ENCODE measurements at places on chromosomes 6 and 20.

DNA sequence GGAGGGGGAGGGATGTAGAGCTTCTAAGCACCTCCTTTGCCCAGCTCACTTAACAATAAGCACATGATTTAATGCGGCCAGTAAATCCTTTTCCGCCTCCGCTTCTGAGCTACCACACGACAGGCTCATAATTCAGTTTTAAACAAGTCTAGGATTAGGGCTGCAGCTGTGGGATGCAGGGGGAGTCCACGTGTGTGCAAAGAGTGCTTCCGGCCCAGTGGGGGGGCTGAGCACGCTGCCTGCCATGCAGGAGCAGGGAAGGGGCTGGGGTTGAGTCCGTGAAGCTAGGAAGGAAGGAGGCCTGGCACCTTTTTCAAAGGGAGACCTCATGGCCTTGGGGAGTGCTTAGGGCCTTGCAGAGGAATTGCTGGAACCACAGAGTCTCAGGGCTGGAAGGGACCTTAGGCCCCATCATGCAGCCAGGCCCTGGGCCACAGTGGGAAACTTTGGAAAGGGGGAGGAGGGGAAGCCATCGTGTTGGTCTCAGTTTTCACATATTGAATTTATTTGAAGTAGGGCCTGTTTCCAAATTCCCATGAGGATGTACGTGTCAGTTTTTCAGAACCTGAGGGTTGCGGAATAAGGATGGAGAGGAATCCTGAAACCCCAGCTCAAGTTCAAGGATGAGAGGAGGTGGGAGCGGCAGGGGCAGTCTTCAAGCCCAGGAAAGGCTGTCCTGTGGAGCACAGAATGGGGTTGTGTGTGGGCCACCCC lies 96.1 kb downstream of the VEGFA start:
- DNase-seq, result no peak

DNA sequence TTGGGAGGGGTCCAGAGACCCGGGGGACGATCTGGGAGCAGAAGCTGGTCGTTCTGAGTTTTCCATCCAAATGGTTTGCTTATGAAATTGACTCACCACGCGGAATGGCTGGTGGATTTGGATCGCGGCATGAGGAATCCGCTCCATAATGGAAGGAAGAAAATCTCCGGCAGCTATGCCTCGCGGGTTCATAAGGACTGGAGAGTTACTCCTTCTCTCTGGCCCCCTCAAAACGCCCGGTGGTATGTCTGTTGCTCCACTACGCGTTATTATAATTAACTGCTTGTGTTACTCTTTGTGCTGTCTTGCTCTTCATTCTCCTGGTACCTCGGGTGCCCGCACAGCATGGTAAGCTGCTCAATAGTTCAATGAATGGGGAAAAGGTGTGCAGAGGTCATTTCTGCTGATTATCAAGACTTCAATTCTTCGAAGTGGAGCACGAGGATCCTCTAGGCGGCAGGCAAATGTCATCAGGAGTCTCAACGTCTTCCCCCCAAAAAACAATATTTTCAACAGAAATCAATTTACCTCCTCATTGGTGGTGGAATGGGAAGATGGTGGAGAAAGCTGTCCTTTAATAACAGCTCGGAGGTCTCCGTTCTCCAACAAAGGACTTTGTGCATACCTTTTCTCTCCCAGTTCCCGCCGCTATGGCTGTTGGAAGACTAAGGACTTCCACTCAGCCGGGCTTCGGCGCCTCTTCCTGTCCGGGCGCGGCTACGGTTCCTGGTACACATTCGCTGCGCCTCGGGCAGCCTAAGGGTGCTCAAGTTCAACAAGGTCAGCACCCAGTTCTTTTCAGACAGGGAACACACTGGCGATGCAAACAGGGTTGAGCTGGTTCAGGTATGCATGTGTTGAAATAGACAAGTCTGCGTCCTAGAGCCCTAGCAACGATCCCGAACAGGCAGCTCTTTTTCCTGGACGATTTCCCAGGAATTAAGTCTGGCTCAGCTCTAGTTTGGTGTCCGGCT lies 9.2 kb upstream of the PRSS16 start:
- no peak for DNase-seq

DNA sequence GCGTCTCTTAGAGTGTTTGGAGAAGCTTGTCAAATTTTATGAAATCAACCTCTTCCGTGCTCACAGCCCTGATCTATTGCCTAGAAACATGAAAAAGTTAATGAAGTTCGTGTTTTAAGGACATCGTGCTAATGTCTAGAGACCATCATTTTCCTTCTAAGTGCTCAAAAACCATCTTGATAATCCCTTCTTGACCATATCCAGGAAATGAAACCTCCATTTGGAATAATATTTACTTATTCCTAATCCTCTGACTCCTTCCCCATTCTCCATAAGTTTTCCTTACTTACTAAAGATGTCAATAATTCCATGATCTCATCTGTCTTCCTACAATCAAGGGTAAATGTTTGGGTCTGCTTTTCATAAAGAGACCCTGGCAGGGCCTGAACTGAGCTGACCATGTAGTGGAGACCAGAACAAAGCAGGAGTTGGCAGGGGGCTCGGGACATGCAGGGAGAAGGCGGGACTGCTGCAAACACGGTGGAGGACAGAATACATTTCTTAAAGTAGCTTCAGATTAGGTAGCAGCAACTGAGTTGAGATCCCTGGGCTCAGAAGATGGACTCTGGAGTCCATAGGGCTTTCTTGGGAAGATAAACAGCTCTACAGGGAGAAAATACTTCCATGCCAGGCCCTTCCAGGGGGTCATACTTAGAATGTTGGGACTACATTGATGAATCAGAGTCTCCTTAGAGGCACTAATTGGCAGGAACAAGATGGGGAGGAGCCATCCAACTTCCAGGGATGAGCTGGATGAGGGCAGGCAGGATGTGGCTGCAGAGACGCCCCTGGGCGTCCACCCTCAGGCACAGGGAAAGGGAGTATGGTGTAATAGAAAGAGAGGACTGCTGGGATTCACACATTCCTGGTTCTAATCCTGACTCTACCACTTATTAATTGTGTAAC lies 100.7 kb downstream of the RIN2 start:
- DNase-seq, result no peak

GRCh38 chr20:24364482-24364881 lies 104.9 kb upstream of the SYNDIG1 start:
- no peak for DNase-seq

GRCh38 chr20:16158090-16158975 lies 414.9 kb downstream of the KIF16B start:
- no peak for DNase-seq

GRCh38 chr6:108730635-108731515 lies 117.3 kb upstream of the ARMC2 start:
- DNase-seq, result no peak

- DNase-seq, result no peak
Observed at GRCh38 chr20:24918579-24919566, 30.2 kb upstream of the CST7 start.

GRCh38 chr20:17809362-17810061 lies 109.7 kb downstream of the BANF2 start:
- no peak for DNase-seq

GRCh38 chr20:16479666-16480065 lies 93.6 kb downstream of the KIF16B start:
- DNase-seq, result no peak

- no peak for DNase-seq
Observed at GRCh38 chr6:122714059-122714458, 65.5 kb upstream of the FABP7 start.

GRCh38 chr6:9540126-9540525 lies 874.7 kb downstream of the TFAP2A start:
- DNase-seq, result no peak

GRCh38 chr6:152948150-152948768 lies 34.6 kb downstream of the FBXO5 start:
- no peak for DNase-seq

DNA sequence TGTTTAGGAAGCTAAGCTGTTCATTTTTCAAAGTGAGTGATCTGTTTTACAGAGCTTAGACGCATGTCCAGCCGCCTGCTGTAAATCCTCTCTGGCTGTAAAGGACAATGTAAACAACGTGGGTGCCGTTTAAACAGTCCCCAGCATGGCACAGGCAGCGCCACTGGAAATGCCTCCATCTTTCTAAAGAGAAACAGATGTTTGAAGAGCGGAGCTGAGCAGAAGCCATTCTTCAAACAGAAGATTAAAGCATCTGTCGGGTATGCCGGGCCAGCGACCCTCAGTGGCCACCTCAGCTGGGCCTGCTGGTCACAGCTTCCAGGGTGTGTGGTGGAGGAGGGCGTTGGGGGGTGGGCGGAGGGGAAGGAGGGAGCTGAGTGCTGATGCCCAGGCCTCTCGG lies 138.6 kb downstream of the ERMARD start:
- DNase-seq, result no peak

GRCh38 chr20:53809728-53810365 lies 216.2 kb upstream of the ZNF217 start:
- DNase-seq, result no peak

- DNase-seq, result no peak
Observed at GRCh38 chr6:99573980-99574617, 5.6 kb upstream of the CCNC start.

- no peak for DNase-seq
Observed at GRCh38 chr6:47571488-47571887, 93.9 kb downstream of the CD2AP start.

- DNase-seq, result no peak
Observed at GRCh38 chr6:154572556-154572955, 62.1 kb upstream of the CNKSR3 start.

DNA sequence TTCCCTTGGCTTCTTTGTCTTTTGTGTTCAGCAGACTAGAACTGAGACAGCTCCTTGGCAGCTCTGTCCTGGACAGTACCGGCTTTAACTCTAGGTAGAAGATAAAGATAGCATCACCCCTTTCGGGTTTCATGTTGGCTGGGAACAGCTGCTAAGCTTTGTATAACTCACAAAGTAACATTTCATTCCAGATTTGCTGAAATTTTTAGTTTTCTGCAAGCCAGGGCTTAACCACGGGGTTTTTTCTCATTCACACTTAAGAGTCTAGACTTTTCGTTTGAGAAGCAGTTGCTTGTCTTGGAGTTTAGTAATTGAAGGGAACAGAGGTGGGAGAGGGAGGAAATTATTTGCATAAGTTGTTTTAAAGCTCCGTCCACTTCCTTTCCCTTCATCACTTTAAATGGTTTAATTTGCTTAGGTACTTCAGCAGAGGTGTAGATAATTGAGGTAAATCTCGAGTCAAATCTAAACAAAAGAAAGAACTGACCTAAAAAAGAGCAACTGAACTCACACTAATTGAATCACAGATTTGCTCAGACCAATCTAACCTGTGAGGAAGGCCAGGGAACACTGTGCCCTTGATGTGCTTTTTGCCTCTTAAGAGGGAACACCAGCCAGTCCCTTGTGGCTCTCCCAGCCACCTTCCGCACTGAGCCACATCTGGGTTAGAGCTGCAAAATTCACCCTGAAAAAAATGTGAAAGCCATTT lies 48.3 kb downstream of the RREB1 start:
- no peak for DNase-seq

GRCh38 chr6:156508923-156509322 lies 268.3 kb upstream of the ARID1B start:
- DNase-seq, result no peak

GRCh38 chr6:126050795-126051194 lies 64.5 kb downstream of the TRMT11 start:
- DNase-seq, result no peak

GRCh38 chr6:4347877-4348276 lies 212.5 kb upstream of the ECI2 start:
- DNase-seq, result no peak

DNA sequence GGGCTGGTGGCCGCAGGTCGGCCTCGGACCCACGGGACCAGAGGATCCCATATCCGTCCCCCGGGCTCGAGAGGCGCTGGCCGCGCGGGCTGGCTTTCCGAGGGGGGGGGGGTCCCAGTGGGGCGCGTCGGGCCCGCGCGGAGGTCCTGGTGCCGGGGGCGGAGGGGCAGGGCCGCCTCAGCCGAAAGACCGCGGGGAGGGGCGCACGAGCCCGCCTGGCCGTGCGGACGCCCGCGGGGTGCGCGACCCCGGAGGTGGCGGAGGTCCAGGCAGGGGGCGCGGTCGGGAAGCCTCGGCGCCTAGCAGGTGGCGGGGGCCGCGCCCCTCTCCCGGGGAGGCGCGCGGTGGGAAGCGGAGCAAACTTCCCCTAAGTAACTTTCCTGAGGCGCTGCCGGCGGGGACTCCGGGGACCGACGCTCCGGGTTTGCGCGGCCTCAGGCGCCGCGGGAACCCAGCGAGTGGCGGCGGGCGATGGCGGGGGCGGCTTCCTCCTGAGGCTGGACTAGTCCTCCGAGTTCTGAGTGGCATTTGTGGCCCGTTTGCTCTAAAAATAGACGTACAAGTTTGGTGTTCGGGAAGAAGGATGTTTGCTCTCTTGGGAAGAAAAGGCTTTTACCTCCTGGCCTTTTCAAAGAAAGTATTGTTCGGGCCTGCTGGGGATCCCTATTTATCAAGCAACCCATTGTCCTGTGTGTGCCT lies 26.5 kb upstream of the BTBD3 start:
- no peak for DNase-seq

DNA sequence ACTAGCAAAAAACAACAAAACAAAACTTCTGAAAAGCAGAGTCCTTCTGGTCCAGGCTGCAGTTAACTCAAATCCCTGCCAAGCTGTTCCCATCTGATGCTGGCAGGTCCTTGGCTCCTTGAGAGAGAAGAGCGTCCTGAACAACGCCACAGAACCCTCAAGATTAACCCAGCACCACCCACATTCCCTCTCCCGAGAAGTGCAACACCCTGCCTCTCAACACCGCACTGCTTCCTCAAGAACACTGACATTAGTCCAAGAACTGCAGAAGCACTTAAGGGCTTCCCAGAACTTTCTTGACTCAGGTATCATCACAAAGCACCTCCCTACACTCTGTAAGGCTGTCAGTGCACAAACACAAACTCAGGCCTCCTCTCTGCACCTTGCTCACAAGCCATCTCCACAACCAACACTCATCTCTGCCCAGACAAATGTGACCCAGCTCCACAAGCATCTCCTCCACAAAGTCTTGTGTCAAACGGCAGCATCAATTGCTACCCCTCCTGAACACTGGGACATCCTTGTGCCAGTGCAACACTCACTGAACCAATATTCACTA lies 7.5 kb downstream of the MRPL14 start:
- no peak for DNase-seq

DNA sequence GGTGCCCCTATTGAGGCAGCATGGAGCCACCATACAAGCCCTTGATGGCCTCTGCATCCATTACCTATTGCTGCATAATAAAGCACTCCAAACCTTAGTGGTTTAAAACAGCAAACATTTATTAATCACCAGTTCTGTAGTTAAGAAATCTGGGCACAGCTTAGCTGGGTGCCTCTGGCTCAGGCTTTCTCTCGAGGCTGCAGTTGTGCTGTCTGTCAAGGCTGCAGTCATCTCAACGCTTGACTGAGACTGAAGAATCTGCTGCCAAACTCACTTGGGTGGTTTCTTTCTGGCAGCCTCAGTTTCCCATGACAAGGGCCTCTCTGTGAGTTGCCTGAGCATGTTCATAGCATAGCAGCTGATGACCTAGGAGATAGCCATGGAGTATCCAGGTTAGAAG lies 207.4 kb upstream of the LRFN2 start:
- no peak for DNase-seq

DNA sequence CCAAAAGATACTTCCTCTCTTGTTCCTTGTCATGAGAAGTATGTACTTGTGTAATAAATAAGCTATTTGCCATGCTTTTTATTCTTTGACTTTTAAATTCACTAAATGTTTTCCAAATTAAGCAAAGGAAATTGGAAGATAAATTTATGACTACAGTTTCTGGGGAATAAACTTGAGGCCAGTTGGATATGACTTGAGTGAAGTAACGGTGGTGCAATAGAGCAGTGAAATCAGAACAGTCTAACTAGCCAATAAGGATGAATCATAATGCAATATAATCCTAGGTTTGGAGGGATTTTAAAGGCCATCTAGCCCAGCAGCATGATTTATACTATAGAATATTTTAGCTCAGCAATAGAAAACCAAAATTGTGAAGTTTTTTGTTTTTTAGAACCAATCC lies 183.8 kb upstream of the TCF21 start:
- DNase-seq, result no peak

- DNase-seq, result no peak
Observed at GRCh38 chr6:140140891-140141290, 766.4 kb upstream of the CITED2 start.

All from omental fat pad (tissue), 4 donors.